ENCODE measurements at places on chromosomes 6 and 20.
A peak's percentile ranks its signal among the peaks of the same experiment; 100 is the strongest.

DNA sequence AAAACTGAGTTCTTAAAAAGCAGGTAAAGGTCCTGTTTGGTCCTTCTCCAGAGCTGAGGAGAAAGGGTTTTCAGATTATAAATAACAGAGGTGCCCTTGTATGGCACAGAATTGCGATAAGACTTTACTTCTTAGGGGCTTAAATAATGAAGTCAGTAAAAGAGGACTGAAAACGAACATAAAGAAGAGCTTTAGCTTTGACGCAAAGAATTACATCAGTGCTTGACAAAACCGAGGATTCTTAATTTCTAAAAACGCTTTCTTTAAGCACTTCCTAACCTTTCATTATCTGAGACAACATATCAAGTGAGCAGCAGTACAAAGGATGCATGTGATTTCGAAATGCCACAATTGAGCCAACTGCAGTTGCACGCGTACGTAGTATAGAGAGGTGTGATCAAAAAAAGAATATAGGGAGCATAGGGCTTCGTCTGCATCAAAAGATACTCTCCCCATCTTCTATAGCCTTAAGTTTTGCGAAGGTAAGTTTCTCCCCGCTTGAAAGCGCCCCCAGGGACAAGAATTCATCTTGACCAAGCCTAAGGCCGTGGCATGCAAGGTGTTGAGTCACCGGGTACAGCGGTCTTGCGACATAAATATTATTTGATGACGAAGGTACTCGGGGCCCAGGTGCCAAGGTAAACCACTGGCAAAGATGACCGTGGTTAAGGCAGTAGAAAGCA lies 778 bp upstream of the LOC128125822 start:
- no peak for DNase-seq

DNA sequence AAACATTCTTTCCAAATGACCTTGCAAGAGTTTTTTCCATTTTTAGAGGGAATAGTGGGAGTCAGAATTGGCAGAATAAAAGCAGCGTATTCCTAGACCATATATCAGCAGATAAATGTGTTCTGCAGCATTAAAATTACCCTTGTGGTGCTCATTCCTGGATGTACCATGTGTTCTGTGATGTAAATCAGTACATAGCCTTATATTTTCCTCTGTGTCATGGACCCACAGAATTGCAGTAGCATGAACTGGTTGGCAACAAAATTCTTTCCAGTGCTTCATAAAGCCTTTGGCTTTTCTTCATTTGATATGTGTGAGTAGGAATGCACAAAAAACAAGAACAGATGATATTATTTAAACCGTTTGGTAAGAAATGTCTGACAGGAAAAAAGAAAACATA lies 32.5 kb downstream of the ANKEF1 start:
- DNase-seq, result no peak

DNA sequence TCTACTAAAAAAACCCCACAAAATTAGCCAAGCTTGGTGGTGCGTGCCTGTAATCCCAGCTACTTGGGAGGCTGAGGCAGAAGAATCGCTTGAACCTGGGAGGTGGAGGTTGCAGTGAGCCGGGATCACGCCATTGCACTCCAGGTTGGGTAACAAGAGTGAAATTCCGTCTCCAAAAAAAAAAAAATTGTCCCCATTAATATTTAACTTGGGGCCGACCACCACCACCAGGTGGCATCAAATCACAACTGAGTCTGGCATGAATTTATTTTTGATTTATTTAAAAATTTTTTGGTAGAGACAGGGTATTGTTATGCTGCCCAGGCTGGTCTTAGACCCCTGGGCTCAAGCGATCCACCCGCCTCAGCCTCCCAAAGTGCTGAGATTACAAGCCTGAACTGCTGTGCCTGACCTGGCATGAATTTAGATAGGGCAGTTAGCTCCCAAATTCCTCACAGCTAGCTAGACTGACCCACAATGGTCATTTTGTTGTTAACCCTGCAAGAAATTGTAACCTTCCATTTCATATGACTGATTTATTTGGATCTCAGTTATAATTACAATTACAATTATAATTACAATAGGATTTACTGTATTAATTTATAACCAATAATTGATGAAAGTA lies 17.1 kb upstream of the BEND3 start:
- peak; percentile 31 for DNase-seq

DNA sequence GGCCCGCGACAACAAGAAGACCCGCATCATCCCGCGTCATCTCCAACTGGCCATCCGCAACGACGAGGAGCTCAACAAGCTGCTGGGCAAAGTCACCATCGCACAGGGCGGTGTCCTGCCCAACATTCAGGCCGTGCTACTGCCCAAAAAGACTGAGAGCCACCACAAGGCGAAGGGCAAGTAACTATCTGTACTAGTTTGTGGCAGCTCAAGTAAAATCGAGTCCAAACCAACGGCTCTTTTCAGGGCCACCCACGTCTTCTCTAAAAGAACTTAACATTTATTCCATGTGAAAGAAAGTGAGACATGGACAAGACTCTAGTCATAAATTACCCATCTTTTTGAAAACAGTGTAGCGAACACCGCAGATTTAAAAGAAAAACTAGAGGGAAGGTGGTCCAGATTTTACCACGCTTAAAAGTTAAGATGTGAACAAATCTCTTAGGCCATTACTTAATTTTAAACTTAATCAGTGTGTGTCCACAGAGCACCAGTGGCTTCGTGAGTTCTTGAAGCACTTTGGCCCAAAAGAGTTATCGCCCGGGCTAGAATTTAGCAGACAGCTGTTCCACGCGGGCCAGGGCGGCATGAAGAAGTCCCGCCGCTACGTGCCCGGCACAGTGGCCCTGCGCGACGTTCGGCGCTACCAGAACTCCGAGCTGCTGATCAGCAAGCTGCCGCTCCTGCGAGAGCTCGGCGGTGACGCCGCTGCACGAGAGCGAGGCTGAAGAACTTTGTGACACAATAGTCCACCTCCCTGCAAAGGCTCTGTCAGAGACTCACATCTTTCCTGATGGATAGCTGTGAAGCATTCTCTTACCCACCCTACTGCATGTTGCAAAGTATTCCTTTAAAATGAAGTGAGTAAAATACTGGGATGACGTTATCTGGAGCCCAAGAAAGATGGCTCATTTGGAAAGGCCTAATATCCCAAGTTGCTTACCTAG lies 113.9 kb upstream of the PRSS16 start:
- DNase-seq, result peak; percentile 77

DNA sequence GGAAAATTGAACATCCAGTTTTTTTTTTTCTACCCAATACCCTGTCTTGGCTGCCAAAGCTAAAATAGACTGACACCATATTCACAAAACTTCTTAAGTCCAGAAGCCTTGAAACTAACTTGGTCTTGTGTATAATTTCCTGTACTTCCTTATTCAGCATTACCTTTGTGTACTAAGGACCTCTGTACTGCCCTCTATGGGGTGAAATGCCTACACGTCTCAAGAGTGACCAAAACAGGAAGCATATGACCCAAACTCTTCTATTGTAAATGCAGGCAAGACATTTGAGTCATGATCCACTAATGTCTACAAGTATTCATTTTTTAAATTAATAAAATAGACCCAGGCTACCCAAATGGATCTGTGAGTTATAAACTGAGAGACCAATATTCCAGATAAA lies 50.4 kb downstream of the HMGCLL1 start:
- peak; percentile 14 for DNase-seq

- no peak for DNase-seq
Observed at GRCh38 chr20:57840504-57841296, 130.9 kb upstream of the PMEPA1 start.

DNA sequence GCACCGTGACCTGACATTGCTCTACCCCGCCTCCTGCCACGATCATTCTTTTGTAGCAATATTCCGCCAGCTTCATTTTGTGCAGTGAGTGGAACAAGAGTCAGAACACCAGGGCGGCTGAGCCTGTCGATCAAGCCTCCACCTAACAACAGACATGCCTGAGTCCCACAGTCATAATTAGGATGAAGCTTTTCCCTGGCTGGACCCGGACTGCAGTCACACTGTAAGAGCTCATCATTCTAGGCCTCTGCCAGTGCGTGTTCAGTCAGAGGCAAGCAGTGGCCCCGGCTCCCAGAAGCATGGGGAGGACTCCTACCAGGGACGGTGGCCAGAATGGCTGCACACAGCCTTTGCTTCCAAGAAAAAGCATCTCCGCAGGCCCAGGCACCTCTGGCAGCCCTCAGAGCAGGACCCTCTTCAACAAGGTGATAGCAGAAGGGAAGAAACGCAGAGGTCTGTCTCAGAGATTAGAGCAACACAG lies 23.2 kb upstream of the UNC93A start:
- DNase-seq, result no peak

DNA sequence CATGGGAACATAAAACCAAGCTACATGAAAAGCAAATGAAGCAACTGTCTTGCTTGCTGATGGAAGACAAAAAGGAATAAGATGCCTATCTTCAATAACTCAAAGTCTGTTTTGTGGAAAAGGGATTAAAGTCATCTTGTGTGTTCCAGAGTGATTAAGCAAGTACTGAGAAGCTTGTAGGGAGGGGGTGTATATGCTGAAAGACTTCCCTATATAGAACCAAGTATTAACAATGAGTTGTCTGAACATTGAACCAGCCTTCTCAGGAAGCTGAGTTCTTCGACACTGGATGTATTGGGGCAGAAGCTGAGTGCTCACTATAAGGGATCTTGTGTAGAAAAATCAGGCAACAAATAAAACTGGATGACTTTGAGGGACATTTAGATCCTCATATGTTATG lies 451.8 kb downstream of the CD83 start:
- DNase-seq, result no peak

GRCh38 chr6:19370831-19371230 lies 466.3 kb upstream of the ID4 start:
- no peak for DNase-seq

DNA sequence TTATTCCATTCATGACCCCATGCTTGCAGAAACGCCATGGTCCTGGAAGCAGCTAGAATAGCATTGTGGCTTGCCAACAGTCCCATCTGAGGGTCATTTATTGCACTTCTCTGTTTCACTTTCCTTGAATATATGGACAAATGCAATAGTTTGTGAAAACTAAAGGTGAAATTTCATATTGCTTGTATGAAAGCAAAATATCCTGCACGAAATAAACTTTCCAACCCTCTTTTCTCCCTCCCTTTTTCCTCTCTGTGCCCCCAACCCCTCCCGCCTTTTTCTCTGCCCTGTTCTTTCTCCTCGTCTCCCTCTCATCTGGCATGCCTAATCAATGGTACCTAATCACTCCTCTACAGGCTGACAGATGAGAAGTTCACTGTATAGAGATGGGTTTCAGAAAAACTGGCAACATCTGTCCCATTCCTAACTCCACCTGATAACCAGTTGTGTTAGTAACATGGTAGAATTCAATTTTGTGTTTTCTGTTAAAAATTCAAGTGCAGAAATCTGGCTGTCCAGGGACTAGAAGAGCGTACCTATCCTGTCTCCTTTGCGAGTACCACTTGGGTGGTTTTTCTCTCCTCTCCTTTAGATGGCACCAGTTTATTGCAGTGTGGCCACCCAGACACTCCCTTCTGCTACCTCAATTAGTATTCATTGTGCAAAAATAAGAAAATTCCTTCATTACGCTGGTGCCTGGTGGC lies 198.6 kb downstream of the FOXA2 start:
- DNase-seq, result no peak

DNA sequence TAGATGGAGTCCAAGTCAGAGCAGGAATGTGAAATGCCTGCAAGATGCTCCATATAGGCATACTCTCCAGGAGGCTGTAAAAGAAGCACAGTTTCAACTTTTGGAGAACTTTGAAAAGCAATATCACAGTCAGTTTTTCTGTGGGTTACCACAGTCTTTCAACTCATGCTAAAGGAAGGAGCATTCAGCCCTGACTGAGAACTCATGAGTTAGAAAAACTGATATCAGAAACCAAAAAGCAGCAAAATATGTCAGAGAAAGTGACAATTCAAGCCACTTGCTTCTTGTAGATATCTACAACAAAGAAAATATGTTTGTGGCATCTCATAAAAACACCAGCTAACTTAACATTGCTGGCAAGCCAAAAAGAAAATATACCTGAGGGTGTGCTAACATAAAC lies 36.1 kb upstream of the PTCHD4 start:
- DNase-seq, result no peak

GRCh38 chr6:31473780-31474761 lies 23.9 kb upstream of the MICB start:
- DNase-seq, result no peak

GRCh38 chr20:39619271-39619785 lies 657.2 kb downstream of the DHX35 start:
- DNase-seq, result no peak

DNA sequence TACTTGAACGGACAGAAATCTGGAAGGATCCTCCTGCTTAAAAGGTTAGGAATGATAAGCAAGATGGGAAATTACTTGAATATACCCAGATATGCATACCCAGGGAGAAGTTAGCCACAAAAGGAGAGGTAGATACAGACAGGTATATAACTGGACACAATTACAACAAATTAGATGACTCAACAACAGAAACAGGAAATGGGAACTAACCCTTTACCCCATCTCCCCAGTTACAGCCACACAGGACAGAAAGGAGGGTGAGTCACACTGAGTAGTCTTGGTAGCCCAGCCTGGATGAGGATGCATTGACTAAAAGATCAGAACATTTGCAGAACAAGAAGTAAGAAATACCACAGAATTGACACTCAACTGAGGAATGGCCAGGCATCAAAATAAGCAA lies 61.2 kb downstream of the C6orf52 start:
- no peak for DNase-seq

- DNase-seq, result peak; percentile 46
Observed at GRCh38 chr6:118263921-118264486, 284.1 kb upstream of the PLN start.

DNA sequence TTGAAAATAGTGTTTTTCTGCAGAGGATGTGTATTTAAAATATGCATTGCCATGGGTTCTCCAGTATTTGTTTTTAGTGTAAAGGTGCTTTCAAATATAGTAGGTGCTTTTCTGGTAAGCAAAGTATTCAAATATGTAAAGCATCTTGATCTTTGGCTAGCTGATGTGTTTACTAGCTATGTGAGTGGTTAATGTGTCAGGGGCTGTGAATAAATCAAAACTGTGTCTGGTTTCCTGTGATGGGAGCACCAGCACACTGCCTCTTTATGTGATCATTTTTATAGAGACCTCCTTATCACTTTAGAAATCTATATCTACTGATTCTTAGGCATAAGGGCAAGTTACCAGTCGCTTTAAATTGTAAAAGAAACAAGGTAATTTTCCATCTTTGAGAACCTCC lies 388.9 kb upstream of the MAN1A1 start:
- DNase-seq, result no peak

GRCh38 chr6:167528239-167528638 lies 203.4 kb downstream of the TTLL2 start:
- no peak for DNase-seq

GRCh38 chr6:94144807-94145206 lies 725.4 kb upstream of the EPHA7 start:
- no peak for DNase-seq

All from endothelial cell (in vitro differentiated cells).